ENCODE measurements at places on chromosomes 1 and 21. TPM values are rescaled to one million over a fixed set of nuclear protein-coding genes. Genes with fewer than 3 reads are reported as not detected.

DNA sequence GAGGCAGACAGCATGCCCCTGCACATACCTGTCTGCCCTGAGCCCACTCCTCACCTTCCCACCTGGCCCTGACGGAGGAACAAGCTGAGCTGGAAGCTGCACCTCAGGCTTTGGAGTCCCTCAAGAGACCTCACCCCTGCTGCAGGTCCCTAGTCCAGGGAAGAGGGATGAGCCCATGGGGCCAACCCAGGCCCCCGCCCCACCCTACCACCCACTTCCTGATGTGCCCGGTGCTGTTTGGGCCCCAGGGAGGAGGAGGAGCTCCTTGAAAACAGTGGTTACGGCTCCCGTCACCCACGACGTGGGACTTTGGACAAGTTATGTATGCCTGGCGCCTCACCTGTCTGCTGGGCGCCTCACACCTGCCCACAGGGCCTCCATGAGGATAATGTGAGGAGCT is 250.2 kb downstream of the NPHP4 start:
- no peak overlapping the region for H3K27ac ChIP-seq
- peaks cover 22% of the 10 kb centered on the region for H3K4me1 ChIP-seq
- no peaks in the 10 kb centered on the region for H3K36me3 ChIP-seq
- DNase-seq = no peak
- H3K27me3 ChIP-seq = no peaks in the 10 kb centered on the region

DNA sequence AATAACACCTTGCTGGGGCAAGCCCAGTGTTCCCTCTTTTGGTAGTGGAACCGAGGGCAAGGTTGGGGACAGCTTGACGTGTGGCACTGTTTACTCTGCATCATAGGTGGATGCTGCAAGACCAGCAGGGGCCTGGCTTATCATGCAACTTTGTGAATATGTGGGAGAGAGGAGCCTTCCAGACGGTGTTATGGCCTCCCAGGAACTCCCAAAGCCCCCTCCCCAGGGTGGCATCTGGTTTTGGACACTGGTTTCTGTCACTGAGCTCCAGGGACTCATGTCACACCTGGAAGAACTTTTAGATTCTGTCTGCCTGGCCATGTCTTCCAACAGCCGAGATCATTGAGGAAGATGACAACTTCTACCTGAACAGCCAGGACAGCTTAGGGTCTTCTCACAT is 1.4 kb upstream of the TLR5 start:
- H3K36me3 ChIP-seq = no peaks in the 10 kb centered on the region
- no peak for DNase-seq
- H3K4me1 ChIP-seq = peaks cover 15% of the 10 kb centered on the region
- H3K4me3 ChIP-seq = no peak overlapping the region
- H3K27me3 ChIP-seq = no peaks in the 10 kb centered on the region

GRCh38 chr1:28882009-28882628 is 32.2 kb upstream of the EPB41 start:
- H3K4me1 ChIP-seq = peaks cover 46% of the 10 kb centered on the region
- no peaks in the 10 kb centered on the region for H3K36me3 ChIP-seq
- DNase-seq = peak; percentile 96
- H3K27me3 ChIP-seq = no peaks in the 10 kb centered on the region
- H3K4me3 ChIP-seq = no peak overlapping the region

Gene CNKSR1
- 1.8 TPM for total RNA-seq

Gene OR2L8
- total RNA-seq = not detected

- no peak overlapping the region for H3K4me3 ChIP-seq
- no peaks in the 10 kb centered on the region for H3K4me1 ChIP-seq
- H3K36me3 ChIP-seq = no peaks in the 10 kb centered on the region
- no peak for DNase-seq
- no peak overlapping the region for H3K27ac ChIP-seq
- H3K27me3 ChIP-seq = no peaks in the 10 kb centered on the region
These were observed 141.9 kb upstream of the PTBP2 start for GRCh38 chr1:96579636-96580035.

GRCh38 chr1:22208268-22208972 is 65.5 kb upstream of the WNT4 start:
- no peak overlapping the region for H3K27ac ChIP-seq
- no peak for DNase-seq
- H3K36me3 ChIP-seq = no peaks in the 10 kb centered on the region
- H3K4me1 ChIP-seq = peaks cover 5% of the 10 kb centered on the region
- H3K27me3 ChIP-seq = peaks cover 85% of the 10 kb centered on the region

Gene RNU1-1
- 1,866 TPM for total RNA-seq

GRCh38 chr1:52602856-52603600 is 857 bp downstream of the GPX7 start:
- H3K27me3 ChIP-seq = no peaks in the 10 kb centered on the region
- H3K4me1 ChIP-seq = peaks cover 13% of the 10 kb centered on the region
- no peaks in the 10 kb centered on the region for H3K36me3 ChIP-seq
- H3K27ac ChIP-seq = peak overlapping the region; percentile 71
- DNase-seq = peak; percentile 23

DNA sequence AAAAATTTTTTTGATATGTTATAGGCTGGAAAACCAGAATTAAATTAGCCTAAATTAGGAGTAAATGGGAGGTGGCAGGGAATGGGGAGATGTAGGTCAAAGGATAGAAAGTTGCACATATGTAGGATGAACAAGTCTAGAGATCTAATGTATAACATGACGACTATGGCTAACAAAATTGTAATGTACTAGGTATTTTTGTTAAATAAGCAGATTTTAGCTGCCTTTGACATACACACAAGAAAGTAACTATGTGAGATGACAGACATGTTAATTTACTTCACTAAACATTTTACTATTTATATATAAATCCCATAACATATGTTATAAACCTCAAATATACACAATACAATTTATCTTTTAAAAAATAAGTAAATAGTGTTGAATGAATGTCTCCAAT is 30.2 kb upstream of the GLIS1 start:
- no peaks in the 10 kb centered on the region for H3K27me3 ChIP-seq
- DNase-seq = no peak
- no peak overlapping the region for H3K27ac ChIP-seq
- H3K36me3 ChIP-seq = no peaks in the 10 kb centered on the region

Gene LGR6
- total RNA-seq = not detected

Gene CELA2A
- total RNA-seq = not detected

Gene ELF3
- total RNA-seq = 0.56 TPM

Gene TP53BP2
- 93.3 TPM for total RNA-seq

Gene FCGR1A
- total RNA-seq = not detected

DNA sequence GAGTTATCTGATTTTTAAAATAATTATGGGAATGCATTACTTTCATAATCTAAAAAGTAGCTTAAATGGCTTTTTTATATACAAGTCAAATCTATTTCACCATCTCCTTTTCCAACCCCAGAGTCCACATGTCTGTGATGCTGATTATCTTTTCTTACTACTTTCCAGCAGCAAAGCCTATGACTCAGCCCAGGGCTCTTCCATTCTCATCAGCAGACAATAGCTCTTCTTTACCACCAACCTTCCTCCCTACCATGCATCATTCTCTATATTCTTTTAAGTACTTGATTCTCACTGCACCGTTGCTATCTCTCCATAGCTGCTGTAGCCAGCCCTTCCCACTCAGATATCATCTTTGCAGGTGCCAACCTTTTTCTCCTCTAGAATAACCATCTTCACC is 61.3 kb downstream of the OVGP1 start:
- H3K4me1 ChIP-seq = no peaks in the 10 kb centered on the region
- H3K36me3 ChIP-seq = no peaks in the 10 kb centered on the region
- no peak for DNase-seq
- H3K4me3 ChIP-seq = no peak overlapping the region
- no peak overlapping the region for H3K27ac ChIP-seq

- no peaks in the 10 kb centered on the region for H3K27me3 ChIP-seq
- no peaks in the 10 kb centered on the region for H3K4me1 ChIP-seq
- no peaks in the 10 kb centered on the region for H3K36me3 ChIP-seq
- H3K27ac ChIP-seq = no peak overlapping the region
- H3K4me3 ChIP-seq = no peak overlapping the region
These were observed 5.5 kb downstream of the SDCCAG8 start for GRCh38 chr1:243261390-243261789.

DNA sequence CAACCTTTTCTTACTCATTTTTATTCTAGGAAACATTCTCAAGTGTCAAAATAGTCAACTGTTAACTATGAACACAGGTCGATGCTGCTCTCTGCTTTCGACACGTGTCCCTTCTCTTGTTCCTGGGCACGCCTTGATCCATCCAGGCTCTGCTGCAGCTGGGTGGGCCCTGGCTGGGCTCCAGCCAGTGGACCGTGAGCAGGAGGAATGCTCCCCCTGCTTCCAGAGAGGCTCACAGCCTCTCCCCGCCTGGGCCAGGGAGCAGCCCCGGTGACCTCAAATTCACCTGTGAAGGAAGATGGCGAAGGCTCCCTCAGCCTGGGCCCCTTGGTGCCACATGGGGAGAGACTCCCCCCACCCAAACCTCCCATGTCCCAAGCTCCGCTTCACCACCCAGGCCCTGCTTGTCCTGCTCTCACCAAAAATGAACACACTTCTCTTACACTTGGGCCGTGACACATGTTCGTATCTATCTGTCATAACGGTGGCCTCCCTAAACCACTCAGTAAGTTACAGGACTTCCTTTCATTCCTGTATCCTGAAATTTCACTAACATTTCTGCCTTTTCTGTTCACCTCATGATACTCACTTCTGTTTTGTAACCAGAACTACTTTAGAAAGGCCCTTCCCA is 24.6 kb upstream of the ADARB1 start:
- no peak overlapping the region for H3K4me3 ChIP-seq
- DNase-seq = no peak
- H3K27me3 ChIP-seq = no peaks in the 10 kb centered on the region
- H3K36me3 ChIP-seq = no peaks in the 10 kb centered on the region
- H3K4me1 ChIP-seq = peaks cover 12% of the 10 kb centered on the region

DNA sequence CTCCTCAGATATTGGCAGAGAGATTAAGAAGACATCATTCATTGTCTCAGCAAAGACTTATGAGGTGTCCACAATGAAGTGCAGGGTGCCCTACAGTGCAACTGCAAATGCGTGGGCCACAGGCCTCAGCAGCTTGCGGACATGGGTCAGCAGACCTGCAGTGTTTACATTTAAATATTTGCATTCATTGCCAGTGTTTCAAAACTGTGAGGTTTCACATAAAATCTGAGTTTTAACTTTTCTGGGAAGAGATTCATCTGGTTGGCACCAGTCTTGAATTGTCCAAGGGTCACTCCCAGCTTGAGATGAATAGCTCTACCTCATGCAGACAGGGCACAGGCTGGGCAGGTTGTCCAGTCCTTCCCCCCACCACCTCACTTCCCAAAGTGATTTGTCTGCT is 286.8 kb upstream of the DUSP10 start:
- H3K27me3 ChIP-seq = no peaks in the 10 kb centered on the region
- no peaks in the 10 kb centered on the region for H3K4me1 ChIP-seq
- no peaks in the 10 kb centered on the region for H3K36me3 ChIP-seq
- no peak overlapping the region for H3K27ac ChIP-seq
- no peak overlapping the region for H3K4me3 ChIP-seq

Gene OR6N1
- not detected for total RNA-seq

Gene OR14K1
- not detected for total RNA-seq

GRCh38 chr1:22142315-22143064 is 407 bp downstream of the WNT4 start:
- no peak for DNase-seq
- no peaks in the 10 kb centered on the region for H3K36me3 ChIP-seq
- peak overlapping the region; percentile 10 for H3K4me3 ChIP-seq
- no peaks in the 10 kb centered on the region for H3K4me1 ChIP-seq
- H3K27ac ChIP-seq = no peak overlapping the region
- peaks cover 25% of the 10 kb centered on the region for H3K27me3 ChIP-seq

DNA sequence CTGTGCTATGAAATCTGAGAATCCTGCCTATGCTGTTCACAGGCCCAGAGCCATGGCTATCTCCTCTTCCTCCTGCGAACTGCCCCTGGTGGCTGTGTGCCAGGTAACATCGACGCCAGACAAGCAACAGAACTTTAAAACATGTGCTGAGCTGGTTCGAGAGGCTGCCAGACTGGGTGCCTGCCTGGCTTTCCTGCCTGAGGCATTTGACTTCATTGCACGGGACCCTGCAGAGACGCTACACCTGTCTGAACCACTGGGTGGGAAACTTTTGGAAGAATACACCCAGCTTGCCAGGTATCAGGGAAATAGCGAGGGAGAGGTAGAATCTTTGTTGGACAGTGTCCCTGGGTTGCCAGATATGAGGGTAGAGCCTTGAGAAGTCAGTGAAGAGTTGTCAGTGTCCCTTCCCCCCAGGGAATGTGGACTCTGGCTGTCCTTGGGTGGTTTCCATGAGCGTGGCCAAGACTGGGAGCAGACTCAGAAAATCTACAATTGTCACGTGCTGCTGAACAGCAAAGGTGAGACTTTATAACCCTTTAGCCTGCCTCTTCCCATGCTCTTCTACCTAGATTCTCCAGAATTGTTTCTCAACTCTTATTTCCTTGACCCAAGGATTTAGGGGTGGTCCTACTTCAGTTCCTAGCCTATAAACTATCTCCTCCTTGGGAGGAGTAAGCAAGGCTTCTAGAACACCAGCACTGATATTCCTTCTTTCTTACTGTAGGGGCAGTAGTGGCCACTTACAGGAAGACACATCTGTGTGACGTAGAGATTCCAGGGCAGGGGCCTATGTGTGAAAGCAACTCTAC is 1.4 kb downstream of the NIT1 start:
- no peaks in the 10 kb centered on the region for H3K27me3 ChIP-seq
- H3K36me3 ChIP-seq = peaks cover 46% of the 10 kb centered on the region
- H3K4me3 ChIP-seq = peak overlapping the region; percentile 86
- peaks cover 12% of the 10 kb centered on the region for H3K4me1 ChIP-seq

GRCh38 chr1:21072721-21073120 is 104.0 kb downstream of the EIF4G3 start:
- H3K27ac ChIP-seq = no peak overlapping the region
- DNase-seq = peak; percentile 38
- H3K4me1 ChIP-seq = peaks cover 17% of the 10 kb centered on the region
- peaks cover 4% of the 10 kb centered on the region for H3K36me3 ChIP-seq
- no peak overlapping the region for H3K4me3 ChIP-seq

Gene DEPDC1
- total RNA-seq = 70.3 TPM

GRCh38 chr1:8031176-8031785 is 5.2 kb upstream of the ERRFI1 start:
- no peaks in the 10 kb centered on the region for H3K36me3 ChIP-seq
- H3K27ac ChIP-seq = no peak overlapping the region

Gene PRDM2
- total RNA-seq = 64.2 TPM

DNA sequence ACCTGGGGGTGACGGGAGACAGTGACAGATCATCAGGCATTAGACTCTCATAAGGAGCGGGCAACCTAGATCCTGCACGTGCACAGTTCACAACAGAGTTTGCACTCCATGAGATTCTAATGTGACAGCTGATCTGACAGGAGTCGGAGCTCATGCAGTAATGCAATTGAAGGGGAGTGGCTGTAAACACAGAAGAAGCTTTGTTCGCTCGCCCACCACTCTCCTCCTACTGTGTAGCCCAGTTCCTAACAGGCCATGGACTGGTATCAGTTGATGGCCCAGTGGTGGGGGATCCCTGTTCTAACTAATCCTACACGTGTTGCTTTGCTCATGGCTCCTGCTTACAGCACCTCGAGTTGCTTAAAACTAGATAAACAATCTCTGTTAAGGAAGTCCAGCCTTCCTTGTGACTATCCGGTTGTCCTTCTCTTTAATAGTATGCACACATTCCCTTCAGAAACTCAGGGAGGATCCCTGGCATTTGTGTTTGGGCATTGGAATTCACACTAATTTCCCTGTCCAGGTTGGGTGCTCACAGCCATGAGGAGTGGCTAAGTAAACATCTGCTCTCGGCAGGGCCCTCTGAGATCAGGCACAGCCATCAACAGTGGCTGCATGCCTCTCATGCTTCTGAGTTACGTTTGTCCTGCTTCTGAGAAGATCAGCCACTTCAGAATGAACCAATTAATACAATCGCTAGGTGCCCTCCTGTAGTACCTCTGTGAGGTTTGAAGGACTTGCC is 21.1 kb upstream of the F3 start:
- H3K36me3 ChIP-seq = no peaks in the 10 kb centered on the region
- no peak for DNase-seq
- H3K27ac ChIP-seq = no peak overlapping the region
- H3K27me3 ChIP-seq = no peaks in the 10 kb centered on the region
